ENCODE measurements at places on chromosomes 5 and 9.

DNA sequence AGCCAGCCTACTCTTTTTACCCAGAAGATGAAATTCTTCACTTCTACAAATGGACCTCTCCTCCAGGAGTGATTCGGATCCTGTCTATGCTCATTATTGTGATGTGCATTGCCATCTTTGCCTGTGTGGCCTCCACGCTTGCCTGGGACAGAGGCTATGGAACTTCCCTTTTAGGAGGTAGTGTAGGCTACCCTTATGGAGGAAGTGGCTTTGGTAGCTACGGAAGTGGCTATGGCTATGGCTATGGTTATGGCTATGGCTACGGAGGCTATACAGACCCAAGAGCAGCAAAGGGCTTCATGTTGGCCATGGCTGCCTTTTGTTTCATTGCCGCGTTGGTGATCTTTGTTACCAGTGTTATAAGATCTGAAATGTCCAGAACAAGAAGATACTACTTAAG is 16.6 kb downstream of the OCLN start:
- no peak for DNase-seq

DNA sequence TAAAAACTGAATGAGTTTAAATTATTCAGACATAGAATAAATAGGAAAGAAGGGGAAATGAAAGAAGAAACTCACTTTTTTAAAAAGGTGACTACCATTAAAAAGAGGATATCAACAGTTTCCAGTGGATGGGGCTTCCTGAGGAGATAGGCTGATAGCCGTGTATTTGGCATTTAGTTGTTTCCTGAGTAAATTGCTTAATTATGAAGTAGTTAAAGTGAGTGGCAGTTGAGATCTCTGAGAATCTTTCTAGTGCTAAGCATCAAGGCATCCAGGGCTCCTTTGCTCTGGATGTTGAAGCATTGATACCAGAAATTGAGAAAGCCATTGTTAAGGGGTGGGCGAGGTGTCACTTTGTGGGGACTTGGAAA is 2.7 kb downstream of the TNFAIP8 start:
- no peak for DNase-seq

- DNase-seq: peak; percentile 93
Measured at GRCh38 chr5:132496631-132497487, 6.3 kb upstream of the IRF1 start.

DNA sequence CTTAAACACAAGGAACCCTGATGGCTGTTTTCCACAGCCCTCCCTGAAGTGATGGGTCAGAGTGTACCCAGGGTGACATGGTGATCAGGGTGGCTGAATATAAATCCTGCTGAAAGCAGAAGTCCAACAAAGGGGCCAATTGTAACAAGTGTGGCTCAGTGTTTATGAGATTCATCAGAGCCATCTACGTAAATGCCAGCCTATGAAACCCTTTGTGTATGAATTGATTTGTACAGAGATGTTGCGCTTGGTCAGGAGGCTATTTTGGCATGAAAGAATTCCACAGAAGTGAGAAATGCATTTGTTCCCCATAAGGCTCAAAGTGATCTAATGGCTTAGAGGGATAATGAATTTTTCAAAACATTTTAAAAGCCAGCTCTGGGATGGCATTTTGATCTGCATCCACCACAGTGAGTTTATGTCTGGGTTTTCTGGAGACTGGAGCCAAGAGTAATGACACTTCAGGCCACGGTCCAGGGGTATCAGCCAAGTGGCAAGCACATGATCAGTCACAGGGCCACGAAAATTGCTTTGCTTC is 12.4 kb downstream of the PRUNE2 start:
- DNase-seq: no peak
